ENCODE measurements at places on chromosomes 16 and 17.

GRCh38 chr17:35286120-35286781 lies 43.4 kb downstream of the SLFN5 start:
- no peak for DNase-seq

DNA sequence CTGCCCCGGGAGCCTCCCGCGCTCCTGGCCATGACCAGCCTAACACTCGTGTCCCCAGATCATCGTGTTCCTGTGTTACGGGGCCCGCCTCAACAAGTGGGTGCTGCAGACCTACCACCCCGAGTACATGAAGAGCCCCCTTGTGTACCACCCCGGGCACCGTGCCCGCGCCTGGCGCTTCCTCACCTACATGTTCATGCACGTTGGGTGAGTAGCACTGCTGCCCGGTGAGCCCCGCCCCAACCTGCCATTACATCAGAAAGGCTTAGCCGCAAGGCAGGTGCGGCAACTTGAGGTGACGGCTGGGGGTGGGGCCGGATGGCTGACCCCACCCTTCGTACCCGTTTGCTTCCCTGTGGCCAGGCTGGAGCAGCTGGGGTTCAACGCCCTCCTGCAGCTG lies 1.4 kb downstream of the RHBDL1 start:
- no peak for DNase-seq

DNA sequence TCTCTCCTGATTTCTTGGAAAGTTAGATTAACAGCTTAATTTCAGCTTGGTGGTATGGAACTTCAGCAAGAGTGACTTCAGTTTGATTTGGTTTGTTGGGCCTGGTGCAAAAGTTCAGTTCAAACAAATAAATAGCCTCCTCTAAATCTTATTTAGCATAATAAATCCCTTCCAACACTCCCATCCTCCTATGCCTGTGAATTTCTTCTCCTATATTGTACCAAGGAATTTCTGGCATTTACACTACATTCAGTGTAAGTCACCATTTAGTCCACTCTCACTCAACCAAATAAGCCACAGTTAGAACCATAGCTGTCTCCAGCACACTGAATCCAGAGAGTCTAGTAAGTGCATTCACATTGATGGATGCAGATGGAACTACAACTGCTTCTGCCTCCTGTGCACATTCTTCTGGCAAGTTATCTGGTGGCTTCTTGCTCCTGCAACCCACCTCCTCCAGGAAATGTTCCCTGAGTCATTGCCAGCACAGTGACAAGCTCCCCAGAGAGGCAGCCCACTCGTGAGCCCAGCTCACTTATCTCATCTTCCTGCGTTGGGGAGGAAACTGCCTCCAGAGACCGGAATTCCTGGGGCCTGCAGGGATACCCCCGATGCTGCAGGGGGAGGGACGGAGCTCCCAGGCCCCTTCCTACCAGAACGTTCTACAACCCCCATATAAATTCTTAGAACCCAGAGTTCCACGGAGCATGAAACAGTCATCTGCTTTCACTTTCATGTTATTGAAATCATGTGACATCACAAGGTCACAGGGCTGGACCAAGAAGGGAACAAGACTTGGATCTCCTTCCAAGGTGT lies 318.3 kb downstream of the PHKB start:
- DNase-seq = no peak

DNA sequence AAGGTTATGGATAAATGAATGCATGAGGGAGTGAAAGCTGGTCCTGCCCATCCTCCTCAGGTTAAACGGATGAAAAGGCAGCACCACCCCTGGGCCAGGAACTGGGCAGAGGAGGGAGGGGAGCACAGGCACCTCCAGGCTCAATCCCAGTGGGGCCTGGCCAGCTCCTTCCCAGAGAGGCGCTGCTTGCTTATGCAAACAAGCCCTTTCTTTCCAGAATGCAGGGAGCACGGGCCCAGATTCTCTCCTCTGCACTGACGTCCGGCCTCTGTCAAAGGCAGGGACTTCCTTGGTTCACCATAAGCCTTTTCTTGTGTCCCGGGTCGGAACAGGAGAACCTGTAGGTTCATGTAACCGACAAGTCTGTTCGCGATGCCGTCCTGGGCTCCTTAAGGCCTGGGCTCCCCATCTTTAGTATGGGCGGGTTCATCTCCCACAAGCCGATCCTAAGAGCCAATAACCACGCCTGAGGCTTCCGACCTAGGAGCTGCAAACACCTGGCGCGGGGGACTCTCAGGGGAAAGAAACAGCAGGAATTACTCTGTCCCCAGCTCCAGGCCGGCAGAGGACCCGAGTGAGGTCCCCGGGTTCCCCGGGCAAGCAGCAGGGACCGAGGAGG lies 16.3 kb downstream of the ENPP7 start:
- no peak for DNase-seq

GRCh38 chr16:6081320-6081976 lies 983.9 kb upstream of the EEF2KMT start:
- no peak for DNase-seq

GRCh38 chr16:52647588-52647987 lies 100.6 kb upstream of the TOX3 start:
- DNase-seq = no peak

DNA sequence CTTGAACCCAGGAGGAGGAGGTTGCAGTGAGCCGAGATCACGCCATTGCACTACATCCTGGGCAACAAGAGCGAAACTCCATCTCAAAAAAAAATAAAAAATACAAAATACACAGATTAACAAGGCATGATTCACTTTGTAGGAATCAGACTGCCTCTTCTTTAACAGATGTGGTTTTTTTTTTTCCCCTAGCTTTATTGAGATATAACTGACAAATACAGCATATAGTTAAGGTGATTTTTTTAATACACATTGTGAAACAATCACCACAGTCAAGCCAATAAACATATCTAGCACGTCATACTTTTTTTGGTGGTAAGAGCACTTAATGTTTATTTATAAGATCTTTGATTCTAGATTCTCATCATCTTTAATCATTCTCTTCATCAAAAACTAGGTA lies 87.8 kb downstream of the SPAG9 start:
- no peak for DNase-seq

All from HTR-8/SVneo (cell line).